ENCODE measurements at places on chromosomes 6 and 20. TPM values are rescaled to one million over a fixed set of nuclear protein-coding genes. Genes with fewer than 3 reads are reported as not detected.

- DNase-seq, result no peak
Observed at GRCh38 chr20:37991157-37991866, 41.9 kb downstream of the TTI1 start.

GRCh38 chr6:142744836-142745235 is 200.1 kb downstream of the HIVEP2 start:
- DNase-seq, result no peak

- no peak for DNase-seq
Observed at GRCh38 chr20:42406826-42407225, 782.9 kb downstream of the PTPRT start.

DNA sequence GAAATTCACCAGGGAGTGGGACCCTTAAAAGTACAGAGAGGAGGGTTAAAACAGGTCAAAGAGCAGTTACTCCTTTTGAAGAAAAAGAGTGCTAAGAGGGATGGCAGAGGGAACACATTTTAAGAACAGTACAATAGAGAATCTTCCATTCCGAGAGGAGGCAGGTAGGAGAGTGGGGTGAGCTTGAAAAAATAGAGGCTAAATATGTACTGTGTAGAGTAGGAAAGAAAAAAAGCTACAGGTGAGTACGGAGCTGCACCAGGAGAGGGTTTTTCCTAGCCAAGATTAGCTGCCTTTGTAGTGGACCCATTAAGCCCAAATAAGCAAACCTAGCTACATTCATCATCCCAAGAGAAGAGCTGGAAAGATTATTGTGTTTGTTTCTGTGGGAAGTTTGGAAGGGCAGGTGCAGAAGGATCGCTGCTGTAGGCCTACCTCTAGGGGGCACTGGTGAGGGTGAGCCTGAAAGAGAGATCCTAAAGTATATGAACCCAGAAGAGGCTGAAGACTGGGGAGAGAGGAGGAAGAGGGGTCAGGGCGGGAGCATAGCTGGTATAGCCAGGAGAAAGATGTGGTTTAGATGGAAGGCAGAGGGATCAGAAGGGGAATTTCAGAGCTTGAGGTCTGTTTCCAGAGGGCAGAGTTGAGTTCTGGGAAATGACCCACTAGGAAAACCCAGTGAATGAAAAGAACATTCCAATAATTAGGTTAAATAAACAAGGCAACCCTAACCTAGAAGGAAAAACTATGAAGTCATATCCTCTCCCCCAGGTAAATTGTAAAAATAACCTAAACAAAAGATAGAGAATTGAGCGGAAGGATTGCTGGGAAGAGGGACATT is 50.2 kb upstream of the HINT3 start:
- DNase-seq, result no peak

GRCh38 chr6:158625881-158626305 is 18.6 kb downstream of the DYNLT1 start:
- peak; percentile 53 for DNase-seq

DNA sequence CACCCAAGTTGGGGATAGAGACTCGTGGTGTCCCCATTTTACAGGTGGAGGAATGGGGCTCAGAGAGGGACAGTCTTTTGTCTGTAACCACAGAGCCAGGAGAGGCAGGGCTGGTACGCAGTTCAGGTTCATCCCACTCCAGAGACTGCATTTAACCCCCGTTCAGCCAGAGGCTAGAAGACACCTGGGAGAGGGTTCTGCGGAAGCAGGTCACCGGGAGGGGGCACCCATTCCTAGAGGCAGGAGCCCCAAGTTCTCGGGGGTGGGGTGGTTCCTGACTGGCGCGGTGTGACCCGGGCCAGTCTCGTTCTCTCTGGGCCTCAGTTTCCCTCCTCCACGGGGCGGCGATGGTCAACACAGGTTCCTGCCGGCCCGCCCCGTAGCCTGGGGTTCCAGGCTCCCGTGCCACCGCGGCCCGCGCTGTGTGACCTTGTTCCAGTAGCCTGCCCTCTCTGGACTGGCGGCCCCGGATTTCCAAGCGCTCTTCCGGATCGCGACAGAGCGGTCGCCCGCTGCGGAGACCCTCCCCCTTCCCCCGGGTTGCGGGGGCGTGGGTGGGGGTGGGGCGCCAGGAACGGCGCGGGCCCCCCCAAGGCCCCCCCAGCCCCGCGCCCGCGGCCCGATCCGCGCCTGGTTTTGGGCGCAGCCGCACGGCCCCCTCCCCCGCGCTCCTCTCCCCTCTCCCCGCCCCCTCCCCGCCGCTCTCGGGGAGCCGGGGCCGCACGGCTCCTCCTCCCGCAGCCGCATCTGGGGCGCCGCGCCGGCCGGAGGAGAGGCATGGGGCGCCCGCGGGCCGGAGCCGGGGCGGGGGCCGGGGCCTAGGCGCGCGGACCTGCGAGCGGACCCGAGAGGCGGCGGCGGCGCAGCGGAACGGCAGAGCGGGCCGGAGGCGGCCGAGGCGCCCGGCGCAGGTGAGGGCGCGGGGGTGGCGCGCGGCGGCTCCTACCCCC is at the start of gene DLGAP4:
Gene DLGAP4 (plus strand): TSS at position 738 of the 950 bp plus-strand sequence. CDS start 125,379 bp downstream, outside the sequence.
- DNase-seq, result peak; percentile 82

GRCh38 chr20:22795871-22796270 is 211.5 kb upstream of the FOXA2 start:
- no peak for DNase-seq

DNA sequence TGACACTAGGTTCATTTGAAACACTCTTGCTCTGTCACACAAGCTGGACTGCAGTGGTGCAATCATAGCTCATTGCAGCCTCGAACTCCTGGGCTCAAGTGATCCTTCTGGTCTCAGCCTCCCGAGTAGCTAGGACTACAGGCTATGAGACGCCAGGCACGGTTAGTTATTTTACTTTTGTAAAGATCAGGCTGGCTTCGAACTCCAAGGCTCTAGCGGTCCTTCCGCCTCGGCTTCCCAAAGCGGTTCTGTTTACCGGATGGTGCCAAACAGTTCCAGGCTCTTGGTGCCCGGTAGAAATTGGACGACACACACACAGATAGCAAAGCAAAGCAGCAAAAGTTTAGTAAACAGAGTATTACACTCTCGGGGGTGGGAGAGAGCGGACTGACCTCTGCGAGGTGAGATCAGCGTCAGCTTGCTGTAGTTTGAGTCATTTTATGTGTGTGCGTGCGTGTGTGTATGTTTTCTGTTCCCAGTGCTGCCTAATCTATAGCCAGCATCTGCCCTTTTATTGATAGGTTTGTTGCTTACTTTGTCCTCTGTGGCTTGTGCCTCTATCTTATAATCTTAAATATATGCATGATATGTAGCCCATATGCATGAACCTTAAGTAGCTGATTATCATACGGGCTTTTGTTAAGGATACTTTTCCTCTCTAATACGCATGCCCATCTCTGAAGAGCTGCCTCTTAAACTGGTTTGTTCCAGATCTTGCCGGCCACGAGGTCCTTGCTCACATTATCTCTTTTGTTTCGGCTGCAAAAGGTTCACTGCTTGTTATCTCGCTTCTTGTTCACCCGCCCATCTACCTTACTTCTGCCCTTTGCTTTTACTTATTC is 75.2 kb downstream of the OR2B2 start:
- no peak for DNase-seq

- peak; percentile 85 for DNase-seq
Observed at GRCh38 chr6:7108196-7108963, 619 bp downstream of the RREB1 start.

DNA sequence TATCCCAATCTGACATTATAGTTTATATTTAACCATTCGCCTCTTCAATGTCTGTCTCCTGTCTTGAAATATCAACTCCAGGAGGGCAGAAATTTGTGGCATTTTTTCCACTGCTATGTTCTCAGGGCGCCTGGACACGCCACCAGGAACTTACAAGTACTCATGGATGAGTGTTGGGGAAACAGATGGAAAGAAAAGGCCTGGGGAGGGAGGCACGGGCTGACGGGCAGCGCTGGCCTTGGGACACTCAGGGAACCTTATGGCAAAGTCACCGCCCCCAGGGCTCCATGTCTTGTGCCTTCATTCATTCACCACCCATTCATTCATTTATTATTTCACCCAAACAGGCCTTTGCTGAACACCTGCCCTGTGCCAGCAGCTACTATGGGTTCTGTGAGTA is 222.9 kb downstream of the PREX1 start:
- peak; percentile 63 for DNase-seq

GRCh38 chr20:4673371-4674001 is 48.2 kb upstream of the PRND start:
- peak; percentile 49 for DNase-seq

FAM229B gene
- total RNA-seq, result 29.2 TPM

ALDH8A1 gene
- total RNA-seq, result 0.42 TPM

SPDEF gene
- total RNA-seq, result not detected

EEF1E1 gene
- total RNA-seq, result 17.6 TPM

Data from osteocyte (in vitro differentiated cells).